ENCODE measurements at places on chromosomes 1 and 21.

- no peak for DNase-seq
Measured at GRCh38 chr1:227765261-227766014, 30.2 kb downstream of the SNAP47 start.

DNA sequence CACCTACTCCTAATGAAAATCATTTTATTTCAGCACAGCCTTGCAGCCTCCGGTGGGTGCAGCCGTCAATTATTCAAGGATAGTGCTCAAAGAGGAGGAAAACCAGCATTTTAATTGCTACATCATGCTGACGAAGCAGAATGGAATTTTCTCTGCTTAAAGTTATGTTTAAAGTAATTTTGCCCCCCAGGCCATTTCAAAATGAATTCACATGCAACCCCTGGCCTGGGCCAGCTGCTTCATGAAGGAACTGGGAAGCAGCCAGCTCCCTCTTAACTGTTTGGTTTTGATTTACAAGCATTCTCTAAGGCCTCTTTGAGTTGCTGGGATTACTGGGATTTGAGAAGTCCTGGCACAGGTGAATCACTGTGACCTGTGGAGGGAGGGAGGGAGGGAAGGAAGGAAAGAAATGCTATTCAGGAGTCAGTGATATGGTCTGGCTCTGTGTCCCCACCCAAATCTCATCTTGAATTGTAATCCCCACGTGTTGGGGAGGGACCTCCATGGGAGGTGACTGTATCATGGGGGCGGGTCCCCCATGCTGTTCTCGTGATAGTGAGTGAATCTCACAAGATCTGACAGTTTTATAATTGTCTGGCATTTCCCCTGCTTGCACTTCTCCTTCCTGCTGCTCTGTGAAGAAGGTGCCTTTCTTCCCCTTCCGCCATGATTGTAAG is 66.0 kb downstream of the PGBD5 start:
- DNase-seq = no peak

GRCh38 chr1:211261229-211261628 is 2.1 kb downstream of the RCOR3 start:
- DNase-seq = no peak

DNA sequence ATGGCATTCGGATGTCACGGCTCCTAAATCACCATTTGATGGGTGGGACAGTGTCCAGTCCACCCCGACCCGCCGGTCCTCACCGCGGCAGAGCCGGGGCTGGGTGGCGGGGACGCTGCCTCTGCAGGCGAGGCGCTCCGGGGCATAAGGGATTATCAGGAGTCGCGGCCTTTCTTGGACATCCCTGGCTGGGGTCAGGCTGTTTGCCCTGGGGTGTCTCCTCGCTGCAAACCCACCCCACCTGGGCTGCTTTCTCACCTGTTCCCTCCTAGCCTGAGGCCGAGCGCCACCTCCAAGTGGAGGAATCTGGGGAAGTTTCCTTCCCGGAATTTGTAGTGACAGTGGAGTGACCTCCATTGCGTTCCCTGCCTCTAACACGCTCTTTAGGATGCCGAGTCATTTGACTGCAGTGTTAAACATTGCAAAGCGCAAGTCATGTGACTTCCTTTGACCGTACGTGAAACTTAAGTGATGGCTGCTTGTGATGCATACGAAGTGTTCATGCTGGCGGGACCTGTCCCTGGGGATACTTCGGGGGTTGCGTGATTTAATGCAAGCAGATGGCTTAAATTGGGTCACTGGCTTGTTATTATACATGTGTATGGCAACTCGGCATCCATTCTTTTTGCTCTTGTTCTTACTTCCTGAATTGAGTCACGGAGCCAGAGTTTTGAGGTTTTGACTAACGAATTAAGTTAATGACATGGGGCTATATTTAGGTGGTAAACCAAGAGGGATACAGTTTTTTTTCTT is 536 bp downstream of the LGALS8 start:
- peak; percentile 50 for DNase-seq

- DNase-seq = no peak
Measured at GRCh38 chr21:41979751-41980369, 26.0 kb upstream of the C2CD2 start.

- no peak for DNase-seq
Measured at GRCh38 chr1:19476450-19477190, 8.7 kb downstream of the CAPZB start.

DNA sequence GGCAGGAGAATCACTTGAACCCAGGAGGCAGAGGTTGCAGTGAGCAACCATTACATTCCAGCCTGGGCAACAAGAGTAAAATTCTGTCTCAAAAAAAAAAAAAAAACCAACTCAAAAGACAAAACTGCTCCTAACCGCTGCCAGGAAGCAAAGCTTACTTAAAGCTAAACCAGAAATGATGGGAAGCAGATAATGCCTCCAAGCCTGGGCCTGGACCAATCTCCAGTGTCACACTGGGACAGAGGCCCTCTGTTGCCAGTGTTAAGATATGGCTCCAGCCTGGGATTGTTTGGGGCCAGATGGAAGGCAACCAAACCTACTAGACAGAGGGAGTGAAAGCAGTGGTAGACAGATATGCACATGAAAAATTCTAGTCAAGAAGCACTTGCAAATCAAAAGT is 36.9 kb downstream of the NSL1 start:
- no peak for DNase-seq

DNA sequence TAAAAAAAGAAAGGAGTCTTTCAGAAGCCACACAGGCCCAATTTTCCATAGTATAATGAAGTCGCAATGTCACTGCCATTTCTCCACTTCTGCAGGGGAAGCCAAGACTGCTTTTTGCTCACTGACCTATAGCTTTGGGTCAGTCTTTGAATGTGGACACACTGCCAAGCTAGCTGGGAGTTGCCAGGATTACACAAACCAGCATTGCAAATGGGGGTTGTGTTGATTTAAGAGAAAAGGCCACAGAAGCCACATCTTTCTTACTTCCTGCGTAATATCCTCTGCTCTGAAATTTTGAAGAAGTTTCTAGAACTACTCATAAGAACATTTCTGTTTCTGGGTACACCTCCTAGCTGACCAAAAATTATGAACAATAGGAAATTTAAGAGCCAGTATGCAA is 45.8 kb upstream of the SAMSN1 start:
- DNase-seq = no peak

DNA sequence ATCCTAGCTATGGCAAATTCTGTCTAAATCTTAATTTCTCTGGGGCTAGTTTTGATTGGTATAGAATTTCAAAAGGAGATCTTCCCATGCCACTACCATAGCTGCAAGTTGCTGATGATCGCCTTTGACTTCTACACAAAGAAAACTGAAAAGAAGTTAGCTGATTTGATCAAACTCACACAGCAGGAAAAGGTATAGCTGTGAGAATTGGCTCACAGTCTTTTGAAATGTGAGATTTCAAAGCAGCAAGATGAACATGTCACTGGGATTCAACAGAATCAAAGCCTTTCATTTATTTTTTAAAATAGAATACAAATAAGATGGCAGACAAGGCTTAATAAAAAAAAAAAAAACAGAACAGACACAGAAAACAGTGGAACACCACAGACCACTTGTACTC is 7.5 kb upstream of the RGS1 start:
- no peak for DNase-seq

- DNase-seq = peak; percentile 17
Measured at GRCh38 chr1:155207806-155208540, at the start of gene THBS3. Gene THBS3 (minus strand): TSS chr1:155207897. CDS start chr1:155207876, 21 bp downstream.

DNA sequence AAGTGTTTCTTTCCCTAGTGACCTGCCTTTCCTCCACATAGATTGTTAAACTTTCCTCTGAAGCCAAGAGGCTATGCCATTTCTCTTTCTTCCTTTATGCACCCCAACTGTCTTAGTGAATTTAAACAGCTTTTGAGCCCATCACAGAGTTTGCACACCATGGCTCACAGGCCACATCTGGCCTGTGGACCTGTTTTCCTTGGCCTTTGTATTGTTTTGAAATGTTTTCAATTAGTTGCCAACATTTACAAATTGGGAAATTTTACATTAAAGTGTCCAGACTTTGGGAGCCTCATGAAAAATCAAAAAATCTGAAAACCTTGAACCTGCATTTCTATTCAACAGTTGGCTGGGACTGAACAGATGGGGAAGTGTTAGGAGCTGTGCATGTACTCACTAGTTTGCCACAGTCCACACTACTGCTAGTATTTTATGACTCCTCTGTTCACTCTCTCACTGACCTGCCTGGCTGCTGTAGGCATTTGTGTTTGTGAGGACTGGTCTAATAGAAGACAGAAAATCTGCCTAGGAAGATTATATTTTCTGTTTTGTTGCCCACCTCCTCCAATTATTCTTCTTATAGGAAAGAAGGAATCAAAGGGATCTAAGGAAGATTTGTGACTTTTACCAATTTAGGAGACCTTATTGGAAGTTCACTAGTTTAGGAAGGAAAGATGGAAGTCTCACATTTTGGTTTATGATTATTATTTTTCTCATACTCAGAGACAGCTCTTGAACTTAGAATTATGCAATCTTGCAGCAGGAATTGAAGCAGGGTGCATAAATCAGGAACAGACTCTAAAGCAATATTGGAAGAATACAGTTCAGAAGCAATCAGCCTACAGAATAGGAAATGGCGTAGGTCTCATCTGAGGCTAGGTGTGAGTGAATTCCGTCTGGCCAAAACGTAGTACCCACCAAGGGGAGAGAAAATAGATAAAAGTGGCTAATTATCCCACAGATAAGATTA is 134.7 kb downstream of the HLX start:
- DNase-seq = no peak

DNA sequence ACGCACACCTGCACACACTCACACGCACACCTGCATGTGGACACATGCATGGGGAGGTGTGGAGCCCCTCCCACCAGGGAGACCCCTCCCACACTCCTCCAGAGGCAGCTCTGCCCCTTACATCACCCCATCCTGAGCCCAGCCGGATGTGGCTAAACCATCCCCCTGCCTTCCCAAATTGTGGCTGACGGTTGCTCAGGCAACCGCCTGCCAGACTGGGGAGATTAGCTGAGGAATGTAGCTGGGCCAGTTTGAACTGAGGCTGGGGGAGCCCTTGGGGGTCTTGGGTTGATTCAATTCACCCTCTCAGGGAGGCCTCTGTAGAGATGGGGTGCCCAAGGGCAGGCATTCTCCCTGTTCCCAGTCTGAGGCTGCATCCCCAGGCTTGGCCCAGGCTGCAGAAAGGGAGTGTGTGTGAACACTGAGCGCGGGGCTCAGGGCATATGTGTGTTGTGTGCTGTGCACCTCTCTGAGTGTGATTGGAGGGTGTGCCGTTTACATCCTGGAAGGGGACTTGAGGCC is 12.9 kb downstream of the PTPRU start:
- no peak for DNase-seq

GRCh38 chr1:155978325-155978972 is at the start of gene ARHGEF2:
Gene ARHGEF2 (minus strand): TSS chr1:155978547. CDS start chr1:155978427, 120 bp downstream.
- peak; percentile 69 for DNase-seq

GRCh38 chr1:36542024-36542961 is 59.6 kb upstream of the CSF3R start:
- no peak for DNase-seq

DNA sequence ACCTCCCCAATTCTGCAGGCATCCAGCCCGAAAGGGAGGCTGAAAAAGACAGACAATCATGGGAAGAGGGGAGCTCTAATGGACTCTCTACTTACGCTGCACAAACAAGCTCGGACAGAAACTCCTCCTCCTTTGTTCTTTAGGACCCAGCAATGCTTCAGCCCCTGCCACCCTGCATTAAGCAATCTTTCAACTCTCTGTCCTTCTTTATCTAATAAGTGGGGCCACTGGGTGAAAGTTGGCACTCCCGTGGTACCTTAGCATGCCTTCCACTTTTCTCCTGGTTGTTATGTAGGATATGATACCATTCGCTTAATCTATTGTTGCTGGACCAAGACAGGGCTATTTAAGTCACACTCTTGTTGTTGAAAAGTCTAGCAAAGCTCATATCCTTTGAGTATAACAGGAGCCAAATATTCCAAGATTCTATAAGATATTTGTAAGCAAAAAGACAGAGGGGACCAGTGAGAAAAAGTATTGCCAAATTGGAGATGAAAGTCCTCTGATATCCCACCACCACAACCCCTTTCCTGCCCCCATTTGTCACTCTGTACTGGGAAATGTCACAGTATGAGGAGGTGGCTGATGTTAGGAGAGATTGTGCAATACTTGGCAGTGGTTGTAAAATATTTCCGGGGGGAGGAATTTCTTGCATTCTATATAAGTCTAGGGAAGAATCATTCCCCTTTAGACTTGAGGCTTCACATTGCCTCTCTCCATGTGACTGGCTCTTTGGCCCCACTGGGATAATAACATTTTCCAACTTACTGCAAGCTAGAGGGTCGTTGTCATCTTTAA is 137.3 kb upstream of the GJB5 start:
- no peak for DNase-seq

- no peak for DNase-seq
Measured at GRCh38 chr1:47948126-47948525, 49.1 kb downstream of the TRABD2B start.

GRCh38 chr1:58157256-58157655 is 389.3 kb downstream of the OMA1 start:
- DNase-seq = no peak

- DNase-seq = no peak
Measured at GRCh38 chr1:25782608-25783201, 17.3 kb upstream of the SELENON start.

- no peak for DNase-seq
Measured at GRCh38 chr1:207831517-207832327, 79.2 kb downstream of the CD34 start.

DNA sequence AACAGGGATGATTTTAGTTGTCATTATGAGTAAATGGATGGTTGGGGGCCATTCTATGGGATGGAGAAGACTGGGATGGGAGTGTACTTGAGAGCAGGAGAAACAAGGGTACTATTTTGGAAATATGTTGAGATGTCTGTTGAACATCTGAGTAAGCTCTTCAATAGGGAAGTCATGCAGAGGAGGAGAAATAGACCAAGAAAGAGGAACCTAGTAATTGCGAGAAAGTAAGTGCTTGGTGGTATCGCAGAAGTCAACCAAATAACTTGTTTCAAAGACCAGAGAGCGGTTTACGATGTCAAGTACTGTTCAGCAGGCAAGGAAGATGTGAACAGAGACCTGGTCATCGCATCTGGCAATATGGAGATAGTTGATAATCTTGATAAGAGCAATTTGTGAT is 22.4 kb upstream of the CHRM3 start:
- no peak for DNase-seq

- DNase-seq = no peak
Measured at GRCh38 chr1:57518496-57518895, 94.6 kb upstream of the DAB1 start.

DNA sequence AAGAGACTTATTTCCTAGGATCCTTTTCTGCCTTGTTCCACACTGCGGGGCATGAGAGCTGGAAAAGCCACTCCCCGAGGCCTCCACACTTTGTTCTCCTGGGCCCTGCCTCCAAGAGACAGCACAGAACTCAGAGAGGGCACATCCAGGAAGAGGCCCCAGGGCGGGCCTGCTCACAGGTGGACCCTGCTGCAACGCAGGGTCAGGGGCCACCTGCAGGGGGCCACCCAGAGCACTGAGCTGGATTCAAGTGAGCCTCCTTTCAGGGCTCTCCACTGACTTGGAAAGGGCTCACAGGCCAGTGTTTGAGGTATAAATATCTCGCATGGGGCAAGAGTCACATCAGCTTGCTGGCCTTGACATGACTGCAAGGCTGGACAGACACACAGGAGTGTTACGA is 4.8 kb downstream of the RGS16 start:
- DNase-seq = no peak

- no peak for DNase-seq
Measured at GRCh38 chr1:93148001-93148400, 32.2 kb downstream of the TMED5 start.
